HCT116 (cell line): ENCODE measurements at places on chromosomes 16 and 17. TPM values are rescaled to one million over a fixed set of nuclear protein-coding genes. Genes with fewer than 3 reads are reported as not detected.

Gene LAT
- total RNA-seq = 3.3 TPM

- no peak for DNase-seq
These were observed 5.9 kb downstream of the ZNF771 start for GRCh38 chr16:30413112-30413806.

Gene PNMT
- not detected for total RNA-seq

DNA sequence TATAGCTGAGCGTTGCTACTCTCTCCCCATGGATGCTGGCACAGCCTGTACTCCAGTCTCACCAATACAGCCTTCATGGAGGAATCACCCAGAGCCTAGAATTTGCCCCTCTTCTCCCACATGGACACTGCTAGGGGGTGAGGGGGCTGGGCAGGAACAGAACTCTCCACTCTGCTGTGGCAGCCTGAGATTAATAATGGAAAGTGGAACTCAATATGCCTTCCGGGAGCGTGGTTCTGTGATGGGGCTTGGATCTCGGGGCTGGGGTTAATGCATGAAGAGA is 1.2 kb downstream of the SLC9A5 start:
- DNase-seq = no peak

Gene RNF227
- total RNA-seq = 0.74 TPM

DNA sequence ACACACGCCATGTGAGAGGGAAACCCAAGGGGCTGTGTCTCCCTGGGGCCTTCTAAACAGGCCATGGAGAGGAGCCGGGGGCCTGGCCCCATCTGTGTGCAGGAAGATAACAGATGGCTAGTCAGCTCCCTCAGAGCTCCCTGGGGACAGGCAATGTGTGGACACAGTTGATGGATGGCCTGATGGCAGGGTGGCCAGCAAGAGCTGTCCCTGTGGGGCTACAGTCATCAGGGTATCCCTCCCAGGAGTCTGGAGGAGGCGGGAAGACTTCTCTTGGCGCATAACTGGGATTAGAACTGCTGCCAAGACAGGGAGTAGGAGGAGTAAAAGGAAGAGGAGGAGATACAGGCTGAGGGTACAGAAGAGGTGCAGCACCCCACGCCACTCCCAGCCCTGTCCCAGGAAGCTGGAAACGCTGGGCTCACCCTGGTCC is 17.3 kb downstream of the MYO18A start:
- DNase-seq = no peak

DNA sequence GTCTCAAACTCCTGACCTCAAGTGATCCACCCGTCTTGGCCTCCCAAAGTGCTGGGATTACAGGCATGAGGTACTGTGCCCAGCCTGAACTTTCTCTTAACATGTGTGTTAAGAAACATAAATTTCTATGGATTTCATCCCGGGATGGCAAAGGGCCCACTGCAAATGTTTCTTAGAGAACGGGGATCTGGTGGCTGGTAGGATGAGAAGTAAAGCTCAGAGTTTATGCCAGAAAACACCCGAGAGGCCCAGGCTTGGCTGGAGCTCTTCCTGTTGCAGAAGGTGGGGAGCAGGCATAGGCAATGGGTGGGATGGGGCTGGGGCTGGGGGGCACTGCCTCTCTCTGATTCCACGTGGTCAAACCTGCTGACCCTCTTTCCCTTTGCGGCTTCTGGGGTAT is 5.6 kb upstream of the CARHSP1 start:
- DNase-seq = no peak

- DNase-seq = no peak
These were observed 10.4 kb upstream of the SMG8 start for GRCh38 chr17:59199398-59199797.
